Activated CD4-positive, CD25-positive, alpha-beta regulatory T cell (primary cell): ENCODE measurements at places on chromosomes 7 and 10.

GRCh38 chr7:46606761-46607160 lies 685.7 kb upstream of the IGFBP3 start:
- DNase-seq, result no peak

- no peak for DNase-seq
Measured at GRCh38 chr7:112257073-112257472, 50.6 kb downstream of the ZNF277 start.

- DNase-seq, result no peak
Measured at GRCh38 chr7:35987016-35987415, 166.0 kb upstream of the EEPD1 start.

- no peak for DNase-seq
Measured at GRCh38 chr10:34241226-34242000, 573.7 kb downstream of the PARD3 start.

DNA sequence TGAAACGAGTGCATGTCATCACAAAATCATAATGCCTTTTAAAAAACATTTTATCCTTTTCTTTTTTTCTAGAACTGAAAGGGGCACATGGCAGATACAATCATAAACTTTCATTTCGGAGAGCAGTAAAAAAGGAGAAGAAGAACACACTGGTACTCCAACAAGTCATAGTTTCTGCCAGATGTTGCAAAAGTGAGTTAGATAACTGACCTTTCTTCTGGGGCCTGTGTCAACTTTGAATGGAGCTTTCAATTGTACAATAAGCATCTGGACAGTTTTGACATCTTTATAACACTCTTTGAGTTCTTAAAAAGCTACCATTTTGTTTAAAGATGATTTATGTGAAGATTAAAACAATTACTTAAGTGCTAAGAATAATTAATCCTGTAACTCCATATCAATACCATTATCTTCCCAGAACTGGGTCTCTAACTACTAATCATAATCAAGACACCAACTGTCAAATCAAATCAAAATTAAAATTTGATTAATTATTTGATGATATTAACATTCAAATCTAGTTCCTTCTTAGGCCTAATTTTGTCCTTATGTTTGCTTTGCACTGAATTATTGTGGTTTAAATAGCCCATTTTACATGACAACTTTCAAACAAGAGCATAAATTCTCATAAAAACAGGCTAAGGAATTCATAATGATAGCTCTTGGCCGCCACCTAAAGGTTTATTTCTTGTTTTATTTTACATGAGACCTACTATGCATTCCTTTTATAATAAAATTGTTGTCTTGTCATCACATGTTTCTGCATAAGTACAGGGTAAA lies 19.5 kb upstream of the ITGB8 start:
- no peak for DNase-seq

DNA sequence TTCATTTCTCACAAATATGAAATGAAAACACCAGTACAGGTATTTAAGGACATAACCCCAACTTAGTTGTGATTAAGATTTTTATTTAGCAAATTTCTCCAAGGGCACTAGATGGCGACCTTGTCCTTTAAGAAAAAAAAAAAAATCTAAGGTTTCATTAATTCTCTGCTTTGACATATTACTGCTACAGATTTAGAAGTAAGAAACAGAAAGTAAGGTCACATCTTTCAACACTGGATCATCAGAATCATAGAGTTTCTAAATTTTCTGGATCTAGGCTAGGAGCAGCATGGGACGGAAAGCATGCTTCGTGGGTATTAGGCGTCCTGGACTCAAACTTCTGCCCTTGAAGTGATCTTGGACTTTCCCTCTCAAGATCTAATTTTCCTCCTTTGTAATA lies 85.5 kb upstream of the PRKG1 start:
- DNase-seq, result no peak

DNA sequence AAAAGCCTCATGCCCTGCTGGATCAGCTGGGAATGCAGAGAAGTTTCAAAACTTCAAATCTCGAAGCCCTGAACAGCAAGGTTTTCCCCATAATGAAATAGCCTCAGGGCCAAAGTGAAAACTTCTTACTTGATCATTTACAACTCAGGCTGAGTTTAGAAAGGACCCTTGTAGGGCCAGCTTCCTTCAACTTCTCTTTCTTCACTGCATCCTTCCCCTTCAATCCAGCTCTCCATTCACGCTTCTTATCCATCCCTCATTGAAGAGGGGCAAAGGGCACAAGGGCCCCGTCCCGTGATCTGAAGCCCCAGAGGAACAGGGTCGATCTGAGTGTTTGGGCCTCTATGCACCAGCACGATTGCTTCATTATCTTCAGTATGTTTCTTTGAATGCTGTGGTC lies 392.2 kb upstream of the CELF2 start:
- no peak for DNase-seq

- DNase-seq, result no peak
Measured at GRCh38 chr10:123558651-123559050, 107.5 kb upstream of the GPR26 start.

- no peak for DNase-seq
Measured at GRCh38 chr10:24571870-24572450, 151.7 kb downstream of the ARHGAP21 start.

DNA sequence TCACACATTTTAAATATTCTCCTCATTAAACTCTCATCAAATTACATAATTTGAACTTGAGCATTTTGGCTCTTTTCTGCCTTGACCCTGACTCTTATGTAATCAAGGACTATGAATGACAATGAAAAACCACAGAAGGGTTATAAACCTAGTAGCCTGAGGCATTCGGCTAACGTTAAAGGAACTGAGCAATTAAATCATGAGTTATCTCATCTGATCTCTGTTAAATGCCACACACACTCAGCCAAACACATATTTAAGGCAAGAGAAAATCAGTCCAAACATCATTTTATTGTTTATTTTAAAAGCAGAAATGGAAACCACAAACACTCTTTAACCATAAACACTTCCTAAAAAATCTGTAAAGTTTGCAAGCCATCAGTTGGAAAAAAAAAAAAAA lies 204.3 kb downstream of the DGKI start:
- no peak for DNase-seq

DNA sequence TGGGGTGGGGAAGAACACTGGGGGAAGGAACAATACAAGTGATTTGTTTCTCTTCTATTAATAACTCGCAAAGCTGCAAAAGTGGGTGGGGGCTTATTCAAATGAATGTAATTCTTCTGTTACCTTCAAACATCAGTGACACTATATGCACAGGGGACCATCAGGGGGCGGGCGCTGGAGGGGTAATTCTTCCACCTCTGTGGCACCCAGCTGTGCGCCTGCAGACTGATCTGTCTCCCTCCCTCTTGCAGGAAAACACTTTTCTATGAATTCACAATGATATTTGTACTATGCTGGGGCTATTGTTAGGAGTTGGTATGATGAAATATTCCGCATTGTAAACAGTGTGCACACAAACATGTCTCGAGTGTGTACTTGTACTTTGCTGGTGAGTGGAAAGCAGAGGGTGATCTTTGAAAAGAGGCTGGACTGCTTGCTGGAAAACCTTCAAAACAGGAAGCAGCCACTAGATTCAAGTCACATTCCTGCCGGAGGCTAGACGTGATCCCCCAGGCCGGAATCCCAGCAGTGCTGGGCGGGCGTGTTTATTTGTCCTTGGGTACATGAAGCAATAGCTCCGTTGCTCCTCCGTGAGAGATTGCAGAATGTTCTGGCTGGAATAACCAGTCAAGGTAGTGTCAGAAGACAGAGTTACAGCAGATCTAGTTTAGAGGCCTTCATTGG lies 15.8 kb upstream of the BNIP3 start:
- no peak for DNase-seq

GRCh38 chr7:78218876-78219275 lies 420.3 kb downstream of the PHTF2 start:
- DNase-seq, result no peak
